Lung microvascular endothelial cell (primary cell): ENCODE measurements at places on chromosomes 1 and 21. TPM values are rescaled to one million over a fixed set of nuclear protein-coding genes. Genes with fewer than 3 reads are reported as not detected.

DNA sequence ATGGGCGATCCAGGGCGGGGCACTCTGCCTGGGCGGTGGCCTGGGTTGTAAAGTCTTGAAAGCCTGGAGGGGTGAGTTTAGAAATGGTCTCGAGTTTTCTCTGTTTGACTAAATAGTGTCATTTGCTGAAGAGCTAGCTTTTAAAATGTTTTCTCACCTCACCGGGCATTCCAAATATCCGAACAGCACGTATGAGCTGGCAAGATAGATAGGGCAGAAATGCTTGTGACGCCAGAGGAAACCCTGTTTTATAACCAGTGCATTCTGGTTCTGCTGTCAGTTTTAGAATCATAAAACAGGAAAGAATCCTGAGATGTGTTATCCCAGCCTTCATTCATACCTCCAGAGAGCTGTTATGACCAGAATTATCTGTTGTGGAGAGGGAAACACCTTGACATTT, 725 bp downstream of the RTCA start:
- peak; percentile 7 for DNase-seq

DNA sequence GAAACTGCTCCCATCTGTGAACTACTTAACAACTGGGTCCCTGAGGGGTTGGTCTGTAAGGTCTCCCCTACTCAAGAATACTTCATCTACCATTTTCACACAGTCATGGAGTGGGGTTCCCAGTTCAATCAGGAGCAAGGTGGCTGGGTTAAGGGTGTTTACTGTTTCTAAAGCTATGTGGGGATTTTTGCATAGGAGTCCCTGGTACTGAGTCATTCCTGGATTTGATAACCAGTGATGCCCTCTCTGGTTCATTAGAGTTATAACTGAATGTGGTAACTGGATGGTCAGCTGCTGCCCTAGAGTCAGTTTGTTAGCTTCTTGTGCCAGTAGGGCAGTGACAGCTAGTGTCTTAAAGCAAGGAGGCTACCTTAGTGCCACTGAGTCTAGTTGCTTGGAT, 29.4 kb upstream of the KCNJ15 start:
- no peak for DNase-seq

- DNase-seq = peak; percentile 68
Measured at GRCh38 chr1:62407398-62408009, 29.3 kb upstream of the USP1 start.

GRCh38 chr1:159900086-159900680, at the start of gene CFAP45:
Gene CFAP45 (minus strand): TSS chr1:159900165. CDS start chr1:159900098, 67 bp downstream.
- peak; percentile 66 for DNase-seq

The LBR gene
- total RNA-seq = 96.5 and 119 TPM in 2 replicates

DNA sequence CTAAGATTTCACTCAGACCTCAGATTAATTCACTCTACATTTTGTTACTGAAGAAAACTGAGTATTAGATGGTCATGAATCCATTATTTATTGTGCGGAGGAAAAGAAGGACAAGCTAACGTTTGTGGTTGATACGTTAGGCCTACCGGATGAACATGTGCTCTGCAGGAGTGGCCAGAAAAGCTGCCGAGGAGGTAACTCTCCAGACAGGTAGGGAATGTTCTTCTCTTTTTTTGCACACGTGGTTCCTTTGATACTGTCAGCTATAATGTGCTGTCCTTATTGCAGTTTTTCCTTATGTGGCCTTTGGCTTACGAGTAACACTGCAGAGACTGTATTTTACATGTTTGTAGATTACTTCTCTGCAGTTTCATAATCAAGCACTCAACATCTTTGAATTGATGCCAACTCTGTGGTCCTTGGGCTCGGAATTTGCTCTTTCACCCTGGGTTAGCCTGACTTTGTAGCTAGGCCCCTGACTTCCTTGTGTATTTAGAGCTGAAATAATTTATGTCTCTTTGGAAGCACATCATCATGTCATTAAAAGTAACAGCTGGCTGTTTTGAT, 13.6 kb downstream of the MTR start:
- no peak for DNase-seq

GRCh38 chr1:231315887-231316286, 21.8 kb downstream of the EXOC8 start:
- DNase-seq = peak; percentile 56

The GIPC2 gene
- 25.3 and 32.3 TPM in 2 replicates for total RNA-seq

The C1orf185 gene
- total RNA-seq = not detected in 2 replicates

DNA sequence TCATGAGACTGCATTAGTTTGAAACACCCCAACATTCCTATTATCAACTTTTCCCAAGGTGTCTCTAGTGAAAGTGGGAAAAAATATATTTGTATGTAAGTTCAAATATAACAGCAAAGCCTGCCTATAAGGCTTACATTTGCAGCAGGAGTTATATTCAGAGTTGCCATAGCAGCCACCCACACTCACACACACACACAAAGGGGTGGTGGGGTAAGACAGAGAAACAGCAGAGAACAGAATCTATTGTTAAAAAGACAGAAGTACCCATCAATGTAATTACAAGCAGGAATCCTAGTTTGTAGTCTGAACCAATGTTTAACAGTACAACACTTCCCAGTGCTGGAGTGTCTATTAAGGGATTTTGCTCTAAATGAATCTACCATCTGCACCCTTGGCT, 55.0 kb downstream of the PLPPR5 start:
- no peak for DNase-seq

The PHLDA3 gene
- 8.9 and 17.2 TPM in 2 replicates for total RNA-seq

GRCh38 chr1:234778221-234779159, 168.5 kb upstream of the IRF2BP2 start:
- DNase-seq = no peak

The EPS8L3 gene
- not detected in 2 replicates for total RNA-seq

GRCh38 chr1:77697441-77697840, 15.0 kb upstream of the ZZZ3 start:
- DNase-seq = no peak

GRCh38 chr1:244205171-244205570, 154.1 kb downstream of the ZBTB18 start:
- no peak for DNase-seq
